ENCODE measurements at places on chromosomes 1 and 21.

DNA sequence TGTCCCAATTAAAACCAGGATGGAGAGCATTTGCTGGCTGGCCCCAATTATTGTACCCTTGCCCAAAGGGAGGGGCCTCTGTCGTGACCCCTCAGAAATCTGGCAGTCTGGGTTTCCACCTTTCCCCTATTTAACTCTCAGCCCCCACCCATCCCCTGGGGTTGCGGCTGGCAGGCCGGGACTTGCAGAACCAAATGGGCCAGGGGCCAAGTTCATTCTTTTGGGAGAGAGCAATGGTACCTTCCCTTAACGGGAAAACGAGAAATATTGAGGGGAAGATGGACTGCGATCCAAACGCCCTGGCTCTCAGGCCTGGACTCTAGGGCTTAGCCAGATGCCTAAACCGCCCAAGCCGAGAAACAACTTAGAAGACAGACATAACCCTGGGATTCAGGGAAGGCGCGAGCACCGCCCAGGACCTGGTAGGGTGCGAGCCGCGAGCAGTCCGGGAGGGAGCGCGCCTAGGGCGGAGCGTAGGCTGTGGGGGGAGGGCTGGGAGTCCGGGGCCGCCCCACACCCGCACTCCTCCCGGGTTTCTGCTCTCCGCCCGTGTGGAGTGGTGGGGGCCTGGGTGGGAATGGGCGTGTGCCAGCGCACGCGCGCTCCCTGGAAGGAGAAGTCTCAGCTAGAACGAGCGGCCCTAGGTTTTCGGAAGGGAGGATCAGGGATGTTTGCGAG is at the start of gene SLC27A3:
SLC27A3 (plus strand) TSS at position 628 of the 678 bp plus-strand sequence. CDS start 91 bp downstream, outside the sequence.
- DNase-seq = no peak

DNA sequence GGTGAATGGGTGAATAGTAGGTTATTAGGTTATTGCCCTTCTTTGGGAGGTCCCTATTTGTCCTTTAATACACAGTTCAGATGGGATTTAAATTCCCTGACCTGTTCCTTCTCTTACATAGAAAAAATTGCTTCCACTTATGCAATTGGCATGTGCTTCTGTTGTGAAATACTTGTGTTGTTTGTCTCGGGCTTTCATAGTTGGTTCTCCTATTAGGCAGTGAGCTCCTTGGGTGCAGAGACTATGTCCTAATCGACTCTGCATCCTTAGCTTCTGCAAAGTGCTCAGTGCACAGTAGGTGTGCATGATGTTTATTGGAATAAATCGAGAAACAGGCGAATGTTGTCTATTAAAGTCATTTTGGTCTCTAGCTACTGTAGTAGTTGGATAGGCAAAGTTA is 1.3 kb upstream of the PDE4B start:
- no peak for DNase-seq

- no peak for DNase-seq
Measured at GRCh38 chr1:61284248-61284854, 202.0 kb downstream of the NFIA start.

GRCh38 chr1:246631426-246631825 is 65.2 kb downstream of the CNST start:
- DNase-seq = no peak

GRCh38 chr21:15098908-15099307 is 34.1 kb upstream of the NRIP1 start:
- DNase-seq = no peak

- no peak for DNase-seq
Measured at GRCh38 chr21:37765221-37765900, 150.9 kb downstream of the KCNJ6 start.
